ENCODE measurements at places on chromosomes 3 and 15. TPM values are rescaled to one million over a fixed set of nuclear protein-coding genes. Genes with fewer than 3 reads are reported as not detected.

Gene GPR62
- total RNA-seq = not detected

Gene SPATA12
- 0.69 TPM for total RNA-seq

Gene HYAL2
- total RNA-seq = 78.5 TPM

Gene DNASE1L3
- total RNA-seq = 1.3 TPM

Gene HHATL
- not detected for total RNA-seq

Gene PRSS50
- not detected for total RNA-seq

Gene UBR1
- 28.7 TPM for total RNA-seq

Gene SOX14
- not detected for total RNA-seq

Gene C3orf85
- total RNA-seq = not detected

Gene VPS33B
- 18.8 TPM for total RNA-seq

Gene CHRM5
- not detected for total RNA-seq

Gene CD276
- total RNA-seq = 27.2 TPM

Gene UPK1B
- total RNA-seq = not detected

Gene LRRC15
- total RNA-seq = not detected

DNA sequence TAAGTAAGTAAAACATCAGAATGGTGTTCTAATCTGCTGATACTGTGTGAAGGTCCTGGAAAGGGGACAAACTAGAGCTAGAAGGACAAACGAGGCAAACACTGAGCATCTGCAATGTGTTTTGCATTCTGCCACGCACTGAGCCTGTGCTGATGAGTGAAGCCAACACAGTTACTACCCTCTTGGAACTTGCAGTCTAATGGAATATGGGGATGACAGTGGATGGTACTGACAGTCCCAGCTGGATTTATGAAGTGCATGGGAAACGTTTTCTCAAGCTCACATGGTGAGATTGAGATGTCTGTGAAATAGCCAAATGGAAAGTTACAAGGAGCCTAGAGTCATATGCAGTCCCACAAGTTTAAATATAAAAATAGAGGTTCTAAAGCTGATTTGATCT is 86.6 kb downstream of the FOXB1 start:
- no peak for DNase-seq

GRCh38 chr3:126496894-126497850 is 20.4 kb downstream of the UROC1 start:
- DNase-seq = no peak

DNA sequence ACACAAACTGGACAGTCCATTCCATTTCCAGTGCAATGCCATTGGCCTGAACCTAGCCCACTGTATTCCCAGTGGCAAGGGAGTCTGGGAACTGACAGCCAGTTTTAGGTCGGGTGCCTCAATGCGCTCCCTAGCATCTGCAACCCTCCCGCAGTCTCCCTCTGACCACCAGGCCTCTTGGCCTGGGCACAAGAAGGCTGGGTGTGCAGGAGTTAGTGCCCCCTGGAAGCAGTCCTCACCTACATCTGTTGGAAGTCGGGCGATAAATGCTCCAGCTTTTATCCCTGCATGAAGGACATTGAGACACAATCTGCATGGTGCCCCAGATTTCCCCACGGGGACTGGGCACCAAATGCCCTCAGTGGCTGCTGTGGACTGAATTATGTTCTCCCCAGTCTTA is 12.7 kb downstream of the C3orf22 start:
- no peak for DNase-seq

GRCh38 chr3:23601091-23601822 is 204.5 kb upstream of the UBE2E1 start:
- DNase-seq = no peak

DNA sequence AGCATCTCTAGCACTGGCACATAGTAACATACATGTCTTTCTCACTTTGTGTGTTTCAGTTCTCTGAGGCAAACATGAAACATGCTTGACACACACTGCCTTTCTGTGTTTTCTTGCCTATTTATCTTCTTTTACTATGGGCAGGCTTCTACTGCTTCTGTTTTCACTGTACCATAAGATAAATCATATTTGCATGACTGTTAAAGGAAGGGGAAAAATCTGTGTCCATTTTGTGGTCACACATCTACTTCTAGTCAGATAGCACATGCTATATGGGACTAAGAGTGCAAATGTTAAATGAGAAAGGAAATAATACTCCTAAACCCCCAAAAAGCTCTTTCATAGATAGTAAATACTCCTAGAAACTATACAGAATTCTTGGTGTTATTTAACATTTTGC is 386.4 kb downstream of the ZBTB20 start:
- DNase-seq = no peak

DNA sequence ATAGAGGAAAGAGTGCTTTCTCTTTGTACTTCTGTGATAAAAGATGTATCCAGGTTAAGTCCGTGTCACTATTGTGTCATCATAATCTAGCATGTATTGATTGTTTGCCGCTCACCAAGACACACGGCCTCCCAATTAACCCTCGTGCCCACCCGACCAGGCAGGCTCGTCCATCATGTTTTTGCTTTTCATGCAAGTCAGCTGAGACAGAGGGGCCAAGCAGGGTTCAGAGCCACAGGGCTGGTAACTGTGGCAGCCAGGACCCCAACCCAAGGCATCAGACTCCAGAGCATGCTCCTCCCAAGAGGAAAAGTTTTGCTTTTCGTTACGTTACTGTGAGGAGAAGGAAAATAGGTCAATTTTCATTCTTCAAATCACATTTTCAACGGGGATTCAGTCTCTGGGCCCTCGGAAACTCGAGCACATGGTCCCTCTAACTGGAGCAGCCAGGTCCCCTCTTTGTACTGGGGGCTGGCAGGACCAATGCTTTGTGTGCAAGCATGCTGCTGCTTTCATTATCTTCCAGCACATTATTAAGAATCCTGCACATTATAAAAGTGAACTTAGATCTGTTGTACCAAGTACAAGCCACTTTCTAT is 161.1 kb upstream of the TOPAZ1 start:
- DNase-seq = no peak

DNA sequence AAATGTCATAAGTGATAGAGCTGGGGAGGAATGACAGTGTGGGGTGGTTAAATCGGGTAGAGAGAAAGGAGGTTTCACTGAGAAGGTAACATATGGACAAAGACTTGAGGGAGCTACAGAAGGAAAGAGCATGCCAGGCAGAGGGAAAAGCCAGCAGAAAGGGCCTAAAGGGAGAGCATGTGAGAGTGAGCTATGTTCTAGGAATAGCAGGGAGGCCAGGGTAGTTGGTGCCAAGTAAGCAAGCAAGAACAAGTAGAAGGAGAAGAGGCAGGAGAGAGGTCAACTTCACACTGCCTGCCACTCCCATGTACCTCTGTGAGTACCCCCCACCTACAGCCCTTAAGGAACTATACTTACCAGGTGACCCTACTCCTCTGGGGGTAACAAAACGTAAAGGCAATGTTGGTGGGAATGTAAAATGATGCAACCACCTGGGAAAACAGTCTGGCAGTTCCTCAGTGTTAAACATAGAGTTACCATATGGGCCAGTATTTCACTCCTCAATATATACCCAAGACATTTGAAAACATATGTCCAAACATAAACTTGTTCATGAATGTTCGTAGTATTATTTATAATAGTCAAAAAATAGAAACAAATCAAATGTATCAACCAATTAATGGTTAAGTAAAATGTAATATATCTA is 67.6 kb downstream of the SFMBT1 start:
- no peak for DNase-seq

GRCh38 chr15:49410641-49411040 is 12.4 kb upstream of the FGF7 start:
- DNase-seq = no peak

- DNase-seq = no peak
Measured at GRCh38 chr15:79065706-79066376, 24.7 kb downstream of the RASGRF1 start.

DNA sequence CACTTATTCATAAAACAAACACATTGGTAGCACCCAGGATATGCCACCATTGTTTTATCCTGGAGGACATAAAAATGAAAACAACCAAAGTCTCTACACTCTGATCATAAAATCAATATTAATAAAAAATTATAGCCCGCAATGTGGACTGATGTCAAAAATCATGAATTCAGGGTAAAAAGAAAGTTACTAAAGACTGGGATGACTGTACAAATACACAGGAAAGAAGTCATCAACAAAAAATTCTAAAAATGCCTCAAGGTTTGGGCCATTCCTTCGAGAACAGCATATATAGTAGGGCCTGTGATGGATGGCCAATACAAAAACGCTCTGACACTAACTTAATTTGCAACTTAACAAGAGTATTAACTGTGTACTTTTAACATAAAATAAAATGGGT is 76.8 kb downstream of the THBS1 start:
- DNase-seq = no peak

DNA sequence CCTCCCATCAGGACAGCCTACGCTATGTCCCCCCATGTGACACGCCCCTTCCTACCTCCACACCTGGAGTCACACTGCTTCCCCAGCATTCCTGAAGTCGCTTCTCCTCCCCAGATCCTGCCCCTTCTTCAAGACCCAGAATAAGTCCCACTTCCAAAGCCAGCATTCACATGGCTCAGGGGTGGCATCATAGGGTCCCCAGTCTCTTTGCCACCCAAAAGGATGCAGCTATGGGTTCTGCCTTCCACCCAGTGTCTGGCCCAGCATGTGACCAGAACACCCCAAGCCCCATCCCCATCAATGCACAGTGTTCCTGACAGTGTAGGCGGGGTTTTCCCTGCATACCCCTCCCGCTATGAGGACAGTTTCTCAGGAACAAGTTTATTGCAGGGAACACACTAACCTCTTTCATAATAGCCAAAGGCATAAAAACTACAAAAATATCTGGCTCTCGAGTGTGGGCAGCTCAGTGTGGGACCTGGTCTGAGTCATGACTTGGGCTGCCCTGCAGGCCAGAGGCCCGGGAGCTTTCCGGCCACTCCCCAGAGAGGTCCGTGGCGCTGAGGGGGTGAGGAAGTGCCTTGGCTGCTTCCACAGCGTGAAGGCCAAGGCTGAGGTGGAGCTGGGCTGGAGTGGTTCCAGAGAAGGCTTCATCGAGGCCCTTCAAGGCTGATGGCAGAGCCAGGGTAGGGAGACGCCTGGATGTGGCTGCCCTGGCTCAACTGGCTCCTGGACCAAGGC is 5.8 kb downstream of the ISLR start:
- peak; percentile 47 for DNase-seq

DNA sequence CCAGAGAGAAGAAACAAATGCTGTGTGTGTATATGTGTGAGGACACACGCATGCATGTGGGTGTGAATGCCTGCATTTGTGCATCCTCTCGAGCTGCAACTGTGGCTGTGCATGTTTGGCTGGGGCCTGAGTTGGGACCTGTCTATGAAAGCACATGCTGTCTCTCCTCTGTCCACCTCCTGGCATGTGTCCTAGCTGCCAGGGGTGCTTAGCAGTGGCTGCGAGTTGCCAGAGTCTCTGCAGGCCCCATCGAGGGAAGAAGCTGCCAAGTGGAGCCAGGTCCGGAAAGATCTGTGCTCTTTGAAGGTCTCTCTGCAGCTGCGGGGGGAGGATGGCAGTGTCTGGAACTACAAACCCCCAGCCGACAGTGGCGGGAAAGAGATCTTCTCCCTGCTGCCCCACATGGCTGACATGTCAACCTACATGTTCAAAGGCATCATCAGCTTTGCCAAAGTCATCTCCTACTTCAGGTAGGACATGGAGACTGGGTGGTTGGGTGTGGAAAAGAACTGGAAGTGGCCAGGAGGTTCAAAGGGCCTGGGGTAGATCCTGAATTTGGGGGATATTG is 30.7 kb downstream of the NR1I2 start:
- DNase-seq = no peak

GRCh38 chr15:84887938-84888337 is 3.5 kb downstream of the SLC28A1 start:
- no peak for DNase-seq

- no peak for DNase-seq
Measured at GRCh38 chr15:65223996-65224395, 12.7 kb upstream of the CILP start.

- no peak for DNase-seq
Measured at GRCh38 chr3:152352554-152352953, 83.8 kb downstream of the MBNL1 start.

- DNase-seq = no peak
Measured at GRCh38 chr15:81322676-81323253, 1.2 kb downstream of the STARD5 start.

- no peak for DNase-seq
Measured at GRCh38 chr3:49024449-49024848, 2.5 kb downstream of the NDUFAF3 start.

- no peak for DNase-seq
Measured at GRCh38 chr15:62791694-62792093, 250.9 kb upstream of the TPM1 start.

DNA sequence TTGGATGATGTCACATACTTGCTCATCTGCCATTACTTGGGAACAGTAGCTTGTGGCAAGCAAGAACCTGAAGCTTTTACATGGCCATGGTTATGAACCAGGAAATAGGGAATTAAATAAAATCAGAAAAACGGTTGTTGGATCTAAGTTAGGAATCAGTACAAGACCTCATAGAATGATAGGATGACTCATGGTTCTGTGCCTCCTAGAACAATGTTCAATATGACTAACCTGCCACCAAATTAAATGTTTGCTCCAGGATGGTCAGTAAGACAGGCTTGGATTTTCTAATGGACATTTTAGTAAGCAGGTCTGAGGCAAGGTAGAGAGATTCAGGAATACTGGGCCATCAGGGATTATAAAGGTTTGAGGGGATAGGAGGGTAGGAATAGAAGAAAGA is 218.9 kb downstream of the PLOD2 start:
- no peak for DNase-seq

GRCh38 chr15:29379647-29380046 is 110.0 kb upstream of the NSMCE3 start:
- DNase-seq = no peak

DNA sequence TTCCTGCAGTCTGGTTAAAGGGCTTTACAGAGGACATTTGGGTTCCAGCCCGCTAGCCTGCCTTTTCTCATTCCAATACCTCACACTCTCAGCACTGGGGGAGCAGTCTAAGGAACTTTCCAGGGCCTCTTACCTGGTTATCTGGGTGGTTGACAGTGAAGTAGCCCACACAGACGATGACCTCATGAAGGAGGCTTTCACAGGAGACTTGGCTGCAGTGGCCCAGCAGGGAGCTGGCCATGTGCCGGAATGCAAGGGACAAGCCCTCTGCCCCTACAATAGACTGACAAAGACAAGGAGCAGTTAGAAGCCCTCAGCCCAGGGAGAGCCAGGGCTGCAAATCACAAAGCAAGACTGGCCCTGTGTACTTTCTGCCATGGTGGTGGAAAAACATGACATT is 39.5 kb downstream of the ISL2 start:
- DNase-seq = no peak

GRCh38 chr15:52227456-52227855 is 36.3 kb upstream of the GNB5 start:
- peak; percentile 94 for DNase-seq

DNA sequence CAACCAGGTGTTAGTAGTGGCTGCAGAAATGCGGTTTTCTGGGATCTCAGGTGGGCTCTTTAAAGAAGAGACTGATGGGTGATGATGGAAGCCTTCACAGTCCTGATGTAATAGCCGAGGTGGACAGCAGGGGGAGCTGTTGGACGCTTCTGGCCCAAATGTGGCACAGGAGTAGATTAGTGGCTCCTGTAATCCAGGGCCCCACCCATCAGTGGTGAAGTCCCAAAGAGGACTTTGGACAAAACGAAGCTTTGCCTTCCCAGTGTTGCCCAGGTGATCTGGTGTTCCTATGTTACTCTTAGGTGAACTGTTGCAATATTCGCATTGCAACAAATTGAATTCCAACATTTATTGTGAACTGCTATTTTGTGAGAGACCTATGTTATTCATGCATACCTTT is 31.8 kb upstream of the MYZAP start:
- DNase-seq = peak; percentile 74
